Stomach (tissue), 19 donors: ENCODE measurements at places on chromosomes 4 and X. TPM values are rescaled to one million over a fixed set of nuclear protein-coding genes. Genes with fewer than 3 reads are reported as not detected.

GRCh38 chr4:139606579-139607501, 50.8 kb upstream of the SETD7 start:
- no peak for DNase-seq

- DNase-seq, result no peak
Observed at GRCh38 chrX:38482183-38482582, 79.2 kb upstream of the TSPAN7 start.

DNA sequence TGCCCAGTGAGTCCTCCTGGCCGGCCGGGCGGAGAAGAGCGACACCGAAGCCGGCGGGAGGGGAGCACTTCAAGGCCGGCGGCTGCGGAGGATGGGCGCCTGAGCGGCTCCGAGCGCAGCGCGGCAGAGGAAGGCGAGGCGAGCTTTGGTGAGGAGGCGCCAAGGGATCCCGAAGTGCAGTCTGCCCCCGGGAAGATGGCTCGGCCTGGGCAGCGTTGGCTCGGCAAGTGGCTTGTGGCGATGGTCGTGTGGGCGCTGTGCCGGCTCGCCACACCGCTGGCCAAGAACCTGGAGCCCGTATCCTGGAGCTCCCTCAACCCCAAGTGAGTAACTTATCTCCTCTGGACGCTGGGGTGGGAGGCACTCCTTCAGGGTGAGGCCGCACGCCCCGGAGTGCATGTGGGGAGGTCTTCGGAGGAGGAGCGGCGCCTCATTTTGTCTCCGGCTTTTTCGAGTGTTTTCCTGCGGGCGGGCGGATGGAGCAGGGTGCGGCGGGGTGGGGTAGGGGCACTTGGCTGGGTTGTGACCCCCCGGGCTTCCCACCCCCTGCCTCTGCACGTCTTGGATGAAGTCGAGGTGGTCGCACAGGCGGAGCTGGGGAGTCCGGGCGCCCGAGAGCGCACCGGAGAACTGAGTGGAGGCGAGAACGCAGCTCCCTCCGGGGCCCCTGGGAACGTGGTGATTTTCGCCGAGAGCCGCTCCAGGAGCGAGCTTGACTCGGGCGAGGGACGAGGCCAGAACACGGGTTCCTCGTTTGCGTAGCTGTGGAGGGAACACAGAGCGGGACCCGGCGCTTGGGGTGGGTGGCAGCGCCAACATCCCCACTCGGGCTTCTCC, 979 bp downstream of the EFNB1 start:
- DNase-seq, result peak; percentile 62

The BEX2 gene
- total RNA-seq, result 0.87 TPM

DNA sequence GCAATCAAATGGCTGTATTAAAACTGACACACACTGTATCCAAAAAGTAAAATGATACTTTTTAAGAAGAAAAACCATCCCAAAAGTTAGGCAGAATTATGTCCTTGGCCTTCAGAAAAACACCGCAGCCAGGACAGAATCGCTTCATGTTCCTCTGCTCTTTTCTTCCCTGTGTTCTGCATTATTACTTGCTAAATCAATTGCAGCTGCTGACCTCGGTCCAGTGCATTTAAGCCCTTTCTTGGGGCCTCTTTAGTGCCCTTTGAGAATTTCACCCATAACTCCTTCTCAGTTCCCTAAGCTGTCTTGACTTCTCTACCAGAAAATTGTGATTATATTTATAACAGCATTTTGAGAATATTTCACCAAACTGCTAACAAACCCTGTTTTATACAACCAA, 696.9 kb downstream of the PCDH7 start:
- no peak for DNase-seq

- no peak for DNase-seq
Observed at GRCh38 chr4:19774690-19775256, 476.9 kb upstream of the SLIT2 start.

DNA sequence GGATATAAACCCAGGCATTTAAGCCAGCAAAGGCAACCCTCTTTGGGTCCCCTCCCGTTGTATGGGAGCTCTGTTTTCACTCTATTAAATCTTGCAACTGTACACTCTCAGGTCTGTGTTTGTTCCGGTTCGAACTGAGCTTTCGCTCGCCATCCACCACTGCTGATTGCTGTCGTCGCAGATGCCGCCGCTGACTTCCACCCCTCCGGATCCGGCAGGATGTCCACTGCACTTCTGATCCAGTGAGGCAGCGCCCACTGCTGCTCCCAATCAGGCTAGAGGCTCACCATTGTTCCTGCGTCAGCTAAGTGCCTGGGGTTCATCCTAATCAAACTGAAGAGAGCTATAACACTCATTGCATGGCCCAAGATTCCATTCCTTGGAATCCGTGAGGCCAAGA, 49.2 kb downstream of the ENOPH1 start:
- no peak for DNase-seq

DNA sequence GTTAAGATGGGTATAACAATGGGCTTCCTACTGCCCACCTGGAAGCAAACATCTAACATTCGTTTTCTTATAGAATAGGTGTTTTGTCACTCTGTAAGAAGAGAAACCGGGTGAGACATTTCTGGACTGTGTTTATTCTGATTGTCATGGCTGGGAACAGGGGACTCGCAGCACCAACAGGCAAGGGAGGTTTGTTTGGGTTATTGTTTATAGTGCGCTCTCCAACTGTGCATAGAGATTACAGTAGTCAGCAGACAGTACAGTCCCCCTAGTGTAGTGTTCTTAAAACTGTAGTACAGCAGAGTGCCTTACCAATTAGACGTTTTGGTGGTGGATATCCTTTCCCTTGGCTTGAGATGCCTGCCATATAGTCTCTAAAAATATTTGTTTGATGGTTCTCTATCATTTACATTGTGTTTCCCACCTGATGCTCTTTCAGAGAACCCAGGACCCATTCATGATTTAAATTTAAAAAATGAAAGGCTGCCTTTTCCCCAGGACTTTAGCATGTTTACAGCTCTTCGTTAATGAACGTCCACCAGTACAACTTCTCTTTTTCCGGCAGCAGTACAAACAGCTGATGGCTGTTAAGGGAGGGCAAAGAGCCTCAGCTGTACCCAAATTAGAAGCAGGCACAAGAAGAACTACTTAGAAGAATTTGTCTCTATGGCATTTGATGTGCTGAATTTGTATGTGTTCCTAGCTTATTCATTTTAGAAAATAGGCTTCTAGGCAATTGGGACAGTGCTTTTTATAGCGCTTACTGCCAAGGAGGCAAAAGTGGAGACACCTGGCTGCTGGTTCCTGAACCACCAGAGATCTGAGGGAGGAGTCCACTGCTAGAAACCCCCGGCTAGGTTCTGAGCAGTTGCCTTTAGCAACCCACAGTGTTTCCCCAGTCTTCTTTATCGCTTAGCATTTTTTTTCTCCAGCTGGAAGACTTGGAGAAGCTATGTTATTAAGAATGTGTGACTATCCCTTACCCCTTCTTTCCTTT, 1.0 kb upstream of the RNF150 start:
- DNase-seq, result peak; percentile 47

The BMP3 gene
- total RNA-seq, result 6.7 TPM

DNA sequence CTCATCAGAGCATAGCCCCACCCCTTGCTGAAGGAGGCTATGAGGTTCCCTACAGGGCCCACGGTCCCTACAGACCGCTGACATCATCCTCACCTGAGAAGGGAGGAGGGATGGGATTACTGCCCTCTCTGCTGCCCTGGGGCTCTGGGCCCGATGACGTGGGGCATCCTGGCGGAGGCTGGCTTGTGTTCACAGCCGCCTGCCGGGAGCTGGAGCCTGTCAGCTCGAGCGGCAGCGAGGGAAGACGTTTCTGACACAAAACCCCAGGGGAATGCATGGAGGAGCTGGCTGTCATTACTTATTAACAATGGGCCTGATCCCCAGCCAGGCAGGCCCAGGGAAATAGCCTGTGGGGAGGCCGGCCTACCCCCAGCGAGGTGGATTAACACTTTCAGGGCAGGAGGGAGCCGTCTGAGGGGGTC, 106.6 kb upstream of the ATP6AP2 start:
- peak; percentile 27 for DNase-seq

DNA sequence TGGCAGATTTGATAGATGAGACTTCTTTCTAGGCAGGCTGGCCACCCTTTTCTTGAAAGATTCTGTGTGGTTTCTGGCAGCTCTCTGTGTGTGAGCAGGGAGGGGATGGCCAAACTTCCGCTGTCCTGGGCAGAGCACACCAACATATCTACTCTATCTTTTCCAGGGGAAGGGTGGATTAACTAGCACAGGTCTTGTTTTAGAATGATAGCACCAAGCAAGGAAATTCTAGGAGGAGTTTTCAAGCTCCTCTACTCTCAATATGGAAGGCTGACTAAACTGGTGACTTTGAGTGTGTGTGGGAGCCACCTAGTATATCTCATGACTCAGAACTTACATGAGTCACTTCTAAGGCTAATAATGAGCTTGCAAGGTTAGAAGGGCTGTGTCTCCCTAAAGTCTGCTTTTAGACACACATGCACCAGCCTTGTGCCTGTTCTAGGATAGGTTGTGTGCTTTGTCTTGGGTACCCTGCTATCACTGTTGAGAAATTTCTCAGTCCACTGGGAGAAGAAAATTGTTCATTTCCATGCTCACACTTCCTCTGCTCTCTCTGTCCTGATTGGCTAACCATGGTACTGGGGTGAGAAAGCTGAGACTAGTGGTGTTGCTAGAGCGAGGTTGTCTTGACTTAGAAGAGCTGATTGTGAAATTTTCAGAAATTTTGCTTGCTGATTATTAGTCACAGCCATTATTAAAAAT, 72.9 kb downstream of the YIPF6 start:
- peak; percentile 8 for DNase-seq

DNA sequence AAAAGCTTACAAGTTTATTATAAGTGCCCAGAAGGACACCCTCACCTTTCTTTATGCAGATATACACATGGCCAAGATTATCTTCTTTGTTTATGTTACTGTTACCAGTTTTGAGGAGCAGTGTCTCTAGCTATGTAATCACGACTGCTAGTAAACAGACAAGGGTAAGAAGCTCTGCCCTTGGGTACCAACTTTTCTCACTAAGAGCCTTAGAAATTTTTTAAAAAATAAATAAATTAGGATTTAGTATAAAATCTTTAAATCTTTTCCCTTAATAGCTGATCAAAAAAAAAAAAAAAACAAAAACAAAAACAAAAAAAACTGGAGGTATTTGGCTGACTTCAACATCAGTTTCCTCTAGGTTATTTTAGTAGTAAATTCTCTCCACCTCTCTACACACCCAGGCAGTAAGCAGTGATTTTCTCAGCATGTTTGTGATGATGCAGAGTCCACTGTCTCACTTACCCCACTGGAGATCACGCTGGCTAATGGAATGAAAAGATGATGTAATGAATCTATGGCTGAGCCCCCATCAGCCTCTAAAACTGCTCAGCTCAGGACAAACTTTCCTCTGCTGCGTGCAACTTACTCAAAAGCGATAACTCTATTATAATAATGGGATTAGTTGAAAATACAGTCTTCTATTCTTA, 125.9 kb downstream of the FRYL start:
- DNase-seq, result peak; percentile 27

GRCh38 chr4:52873191-52873590, 11.1 kb downstream of the RASL11B start:
- peak; percentile 77 for DNase-seq

DNA sequence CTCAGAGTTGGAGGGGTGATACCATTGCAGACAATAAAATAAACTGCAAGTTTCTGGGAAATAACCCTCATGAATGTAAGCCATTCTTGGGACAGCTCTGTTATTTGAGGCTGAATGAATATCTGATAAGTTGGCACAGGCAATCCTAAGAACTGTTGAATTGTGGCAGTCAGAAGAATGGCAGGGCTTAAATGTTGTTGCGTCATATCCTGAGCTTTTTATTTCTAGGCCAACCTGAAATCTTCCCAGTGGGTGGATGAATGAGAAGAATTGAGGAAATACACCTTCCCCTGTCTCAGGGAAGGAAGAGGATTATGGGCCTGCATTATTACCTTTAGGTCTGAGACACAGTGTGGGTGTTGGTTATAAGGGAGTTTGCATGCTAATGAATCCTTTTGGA, 64.4 kb upstream of the C4orf54 start:
- DNase-seq, result no peak

DNA sequence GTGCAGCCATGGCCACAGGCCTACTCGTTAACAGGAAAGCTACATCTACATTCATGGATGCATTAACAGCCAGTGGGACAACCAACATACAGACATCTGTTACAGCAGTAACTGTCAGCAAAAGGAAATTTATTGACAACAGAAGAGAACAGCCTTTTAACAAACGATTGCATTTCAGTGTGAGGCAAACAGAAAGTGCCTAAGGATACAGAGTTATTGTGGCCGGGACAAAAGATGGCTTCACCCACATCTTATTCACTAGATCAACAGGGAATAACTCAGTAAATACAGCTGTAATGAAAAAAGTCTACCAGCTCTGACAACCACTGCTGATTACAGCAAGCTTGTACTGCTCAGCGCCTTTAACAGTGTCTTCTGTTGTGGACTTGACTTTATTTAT, 61.5 kb upstream of the TBL1X start:
- no peak for DNase-seq

GRCh38 chrX:68705986-68706385, 58.5 kb downstream of the STARD8 start:
- DNase-seq, result no peak

DNA sequence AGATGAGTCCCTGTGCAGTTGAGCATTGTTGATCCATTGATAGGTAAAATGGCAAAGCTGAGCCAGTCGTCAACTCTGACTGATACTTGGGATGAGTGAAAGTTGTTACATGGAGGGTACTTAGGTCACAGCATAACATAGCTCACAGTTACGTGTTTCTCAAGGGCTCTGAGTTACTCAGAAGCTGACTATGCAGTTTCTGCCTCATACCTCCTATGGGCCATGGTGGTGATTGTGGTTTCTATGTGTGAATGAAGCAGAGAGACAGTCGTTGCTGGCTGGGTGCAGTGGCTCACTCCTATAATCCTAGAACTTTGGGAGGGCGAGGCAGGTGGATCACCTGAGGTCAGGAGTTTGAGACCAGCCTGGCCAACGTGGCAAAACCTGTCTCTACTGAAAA, 30.8 kb downstream of the FRMPD3 start:
- no peak for DNase-seq

DNA sequence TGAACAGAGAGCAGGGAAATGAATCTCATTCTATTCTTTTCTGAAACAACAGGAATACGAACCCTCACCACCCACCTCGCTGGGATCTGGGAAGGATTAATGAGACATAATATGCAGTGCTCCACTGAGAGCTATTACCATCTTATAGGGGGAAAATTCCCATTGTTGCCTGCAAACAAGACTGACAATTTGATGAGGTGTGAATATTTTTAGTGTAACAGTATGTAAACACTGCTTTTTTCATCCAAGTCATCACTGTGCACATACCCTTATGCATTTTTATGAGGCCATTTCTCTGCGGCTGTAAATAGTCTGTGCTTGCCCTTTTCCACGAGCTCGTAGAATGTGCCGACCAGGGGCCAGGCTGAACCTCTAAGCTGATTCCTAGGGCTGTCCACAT, 285.6 kb upstream of the CPEB2 start:
- DNase-seq, result no peak

The GATA1 gene
- not detected for total RNA-seq

The ALAS2 gene
- total RNA-seq, result not detected
